ENCODE measurements at places on chromosomes 7 and 10.

DNA sequence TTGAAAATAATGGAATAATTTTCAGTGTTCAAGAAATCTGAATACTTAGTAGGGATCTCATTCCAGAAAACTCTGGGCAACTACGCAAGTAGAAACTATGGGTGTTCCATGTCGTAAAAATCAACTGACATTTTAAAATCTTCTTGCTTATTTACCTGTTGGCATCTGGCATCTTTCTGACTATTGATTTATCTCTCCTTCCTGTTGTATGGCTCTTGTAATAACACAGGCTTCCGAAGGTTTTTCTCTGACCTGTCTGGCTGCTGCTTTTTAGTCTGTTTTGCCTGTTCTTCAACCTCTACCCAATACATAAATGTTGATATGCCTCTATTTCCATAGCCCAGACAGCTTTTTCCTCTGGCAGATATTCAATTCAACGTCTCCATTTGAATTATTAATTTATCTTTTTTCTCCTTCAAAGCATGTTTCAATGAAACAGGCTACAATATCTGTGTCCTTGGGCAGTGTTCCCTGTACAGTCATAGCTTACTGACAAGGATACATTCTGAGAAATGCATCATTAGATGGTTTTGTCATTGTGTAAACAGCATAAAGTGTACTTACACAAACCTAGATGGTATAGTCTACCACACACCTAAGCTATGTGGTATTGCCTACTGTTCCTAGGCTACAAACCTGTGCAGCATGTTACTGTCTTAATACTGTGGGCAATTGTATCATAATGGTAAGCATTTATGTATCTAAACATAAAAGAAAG, 105.9 kb upstream of the ETV1 start:
- DNase-seq = no peak

DNA sequence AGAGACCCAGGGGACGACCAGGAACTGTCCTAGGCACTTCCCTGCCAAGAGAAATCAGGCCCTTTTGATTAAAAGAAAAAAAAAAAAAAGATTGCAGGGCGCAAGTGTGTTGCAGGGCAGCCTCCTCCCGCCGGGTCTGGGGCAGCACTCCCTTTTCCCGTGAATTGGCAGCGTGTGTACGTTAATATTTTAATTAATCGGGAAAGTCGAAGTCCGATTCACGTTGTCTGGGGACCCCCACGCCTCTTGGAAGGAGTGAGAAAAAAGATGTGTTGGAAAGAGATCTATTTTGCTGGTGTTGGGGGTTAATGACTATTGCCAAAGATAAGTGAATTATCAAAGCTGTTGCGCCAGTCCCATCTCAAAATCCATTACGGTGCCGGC, 1.3 kb upstream of the EBF3 start:
- DNase-seq = no peak

- no peak for DNase-seq
These were observed 28.0 kb downstream of the ABLIM1 start for GRCh38 chr10:114629824-114630730.

GRCh38 chr10:43195557-43195956, 57.3 kb downstream of the CSGALNACT2 start:
- no peak for DNase-seq

- DNase-seq = no peak
These were observed 363.1 kb downstream of the POM121L12 start for GRCh38 chr7:53398566-53398965.

- DNase-seq = no peak
These were observed 144.3 kb upstream of the KAT6B start for GRCh38 chr10:74681917-74682627.

GRCh38 chr10:88347597-88348304, 235.4 kb downstream of the RNLS start:
- no peak for DNase-seq

GRCh38 chr7:69804962-69805361, 206.7 kb downstream of the AUTS2 start:
- DNase-seq = no peak

- no peak for DNase-seq
These were observed 295.9 kb downstream of the PLXNA4 start for GRCh38 chr7:132280335-132280734.

- DNase-seq = no peak
These were observed 142.2 kb downstream of the TWIST1 start for GRCh38 chr7:18975276-18975675.

- DNase-seq = no peak
These were observed at the start of gene CTNNA3 for GRCh38 chr10:67696029-67696428. Gene CTNNA3 (minus strand): TSS chr10:67696195.

DNA sequence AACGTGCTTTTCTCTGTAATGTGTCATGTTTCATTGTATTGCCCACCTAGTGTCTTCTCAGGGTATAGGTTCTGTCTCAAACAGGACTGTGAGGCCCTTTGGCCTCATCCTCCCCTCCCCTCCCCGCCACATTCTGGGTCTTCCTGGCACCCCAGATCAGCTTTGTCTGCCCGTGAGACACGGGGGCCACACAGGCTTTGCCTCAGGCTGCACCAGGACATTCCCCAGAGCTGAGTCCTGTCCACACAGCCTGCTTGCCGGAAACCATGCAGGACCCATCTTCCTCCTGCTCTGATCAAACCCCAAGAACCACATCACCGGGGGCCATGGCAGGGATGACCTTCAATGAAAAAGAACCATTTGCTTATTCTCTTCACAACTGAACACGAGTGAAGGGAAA, 18.6 kb downstream of the MAT1A start:
- no peak for DNase-seq

DNA sequence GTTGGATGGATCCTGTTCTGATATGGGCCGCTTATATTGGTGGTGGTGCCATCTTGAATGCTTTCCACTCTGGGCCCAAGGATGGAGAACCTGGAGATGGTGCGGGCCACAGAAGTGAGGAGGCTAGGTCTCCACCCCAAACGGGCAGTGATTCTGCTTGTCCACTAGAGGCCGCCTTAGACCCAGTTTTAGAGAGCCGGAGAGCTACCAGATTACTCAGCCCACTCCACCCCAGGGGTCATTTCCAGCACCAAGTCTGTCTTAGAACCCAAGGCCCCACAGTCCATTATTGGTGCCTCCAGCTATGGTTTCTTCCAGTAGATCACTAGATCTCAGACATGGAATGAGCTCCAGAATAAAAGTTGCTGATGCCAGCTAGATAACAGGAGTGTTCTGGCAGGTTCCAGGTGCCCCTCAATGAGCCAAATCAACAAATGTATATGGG, 11.8 kb upstream of the CAMK2G start:
- peak; percentile 86 for DNase-seq

- no peak for DNase-seq
These were observed 3.0 kb upstream of the HOXA7 start for GRCh38 chr7:27159266-27160144.

DNA sequence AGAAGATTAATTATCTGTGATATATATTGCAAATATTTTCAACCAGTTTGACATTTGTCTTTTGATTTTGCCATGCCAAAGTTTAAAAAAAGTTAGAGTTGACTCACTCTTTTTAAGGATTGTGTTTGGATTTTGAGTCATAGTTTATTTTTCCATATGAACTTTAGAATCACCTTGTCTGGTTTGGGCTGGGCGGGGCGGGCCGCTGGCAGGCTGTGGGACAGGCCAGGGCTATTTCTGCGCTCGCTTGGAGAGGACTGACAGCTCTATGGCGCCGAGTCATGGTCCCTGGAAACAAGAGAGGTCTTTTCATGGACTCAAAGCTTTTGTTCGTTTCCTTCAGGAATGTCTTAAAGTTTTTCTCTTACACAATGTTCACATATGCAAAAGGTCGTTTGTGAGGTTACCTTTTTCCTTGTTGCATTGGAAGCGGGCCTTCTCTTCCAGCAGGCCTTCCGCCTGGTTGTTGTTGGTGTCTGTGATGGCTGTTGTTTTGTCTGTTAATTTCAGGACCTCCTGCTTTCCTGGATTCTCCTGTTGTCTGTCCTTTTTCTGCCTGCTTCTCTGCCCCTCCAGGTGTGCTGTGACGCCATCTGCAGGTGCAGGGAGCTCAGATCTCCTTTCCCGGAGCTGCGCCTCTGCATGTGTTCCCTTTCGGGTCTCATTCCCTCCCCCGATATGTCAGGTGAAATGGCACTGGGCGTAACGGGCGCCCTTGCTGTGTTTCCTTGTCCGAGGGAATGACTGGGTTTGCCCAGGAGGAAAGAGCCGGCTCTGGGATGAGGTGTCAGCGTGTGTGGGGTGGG, 53.8 kb downstream of the INPP5A start:
- peak; percentile 20 for DNase-seq

- DNase-seq = no peak
These were observed 64.5 kb upstream of the MYL10 start for GRCh38 chr7:101693498-101694091.

- peak; percentile 39 for DNase-seq
These were observed 1.2 kb downstream of the MARCHF5 start for GRCh38 chr10:92291921-92292845.

DNA sequence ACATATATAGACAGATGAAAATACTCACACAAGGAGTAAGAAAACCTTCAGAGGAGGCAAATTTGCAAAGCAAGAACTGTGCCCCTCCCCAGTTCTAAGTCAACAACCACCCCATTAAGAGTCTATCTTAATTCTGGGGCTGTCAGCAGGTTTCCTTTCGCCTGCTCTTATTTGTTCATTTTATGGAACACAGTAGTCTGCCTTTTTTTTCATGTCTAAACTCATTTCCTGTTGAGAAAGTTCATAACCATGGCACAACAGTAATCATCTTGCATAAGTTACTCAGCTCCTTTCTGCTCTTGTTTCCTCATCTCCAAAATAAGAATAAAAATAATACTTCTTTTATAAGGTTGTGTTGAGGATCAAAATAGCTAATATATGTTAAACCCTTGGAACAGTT, 25.8 kb upstream of the AMPH start:
- DNase-seq = no peak

GRCh38 chr10:51186361-51186760, 112.1 kb downstream of the PRKG1 start:
- no peak for DNase-seq

GRCh38 chr10:114173921-114174694, at the start of gene CCDC186:
Gene CCDC186 (minus strand): TSS chr10:114174203. CDS start chr10:114163268, 10,935 bp downstream.
- DNase-seq = peak; percentile 96

GRCh38 chr7:4692055-4692454, 10.0 kb downstream of the FOXK1 start:
- DNase-seq = no peak

DNA sequence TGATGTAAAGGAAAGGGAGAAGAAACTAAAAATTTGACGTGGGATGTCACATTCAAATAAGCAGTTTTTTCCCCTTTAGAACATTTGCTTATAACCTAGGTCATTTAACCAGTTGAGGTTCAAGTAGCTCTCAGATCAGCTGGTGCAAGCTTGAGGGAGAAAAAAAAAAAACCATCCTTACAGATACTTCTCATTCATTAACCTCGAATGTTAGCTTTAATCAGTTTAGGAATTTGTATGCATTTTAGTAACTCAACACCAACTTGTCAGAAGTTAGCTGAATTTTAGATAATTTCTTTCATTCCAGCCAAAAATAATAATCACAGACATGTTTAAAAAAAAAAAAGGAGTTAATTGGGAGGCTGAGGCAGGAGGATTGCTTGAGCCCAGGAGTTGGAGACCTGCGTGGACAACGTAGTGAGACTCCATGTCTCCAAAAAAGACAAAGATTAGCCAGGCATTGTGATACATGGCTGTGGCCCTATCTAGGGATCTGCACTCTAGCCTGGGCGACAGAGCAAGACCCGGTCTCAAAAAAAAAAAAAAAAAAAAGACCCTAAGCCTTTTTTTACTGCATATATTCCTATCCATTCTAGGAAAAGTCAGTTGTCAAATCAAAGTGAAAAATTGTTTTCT, 46.2 kb downstream of the BMPR1A start:
- DNase-seq = no peak

DNA sequence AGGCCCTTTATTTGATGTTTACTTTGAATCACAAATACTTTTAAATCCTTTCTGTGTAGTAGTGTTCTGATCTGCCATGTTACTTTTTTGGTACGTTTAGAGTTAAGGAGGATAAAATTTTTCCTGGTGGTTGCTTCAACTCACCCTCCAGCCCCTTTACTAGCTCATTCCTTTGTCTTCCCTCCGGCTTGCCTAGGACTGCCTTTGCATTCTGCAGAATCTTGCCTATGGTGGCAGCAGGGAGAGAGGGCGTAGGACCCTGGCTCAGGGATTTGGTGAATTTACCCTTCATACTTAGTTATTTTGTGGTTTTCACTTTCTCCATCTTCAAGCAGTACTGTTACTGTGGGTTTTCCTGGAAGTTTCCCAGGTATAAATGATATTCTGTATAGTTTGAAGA, 833.5 kb downstream of the XPNPEP1 start:
- no peak for DNase-seq

- DNase-seq = peak; percentile 99
These were observed at the start of the genes COX15 and CUTC for GRCh38 chr10:99732033-99732842. Gene COX15 (minus strand): TSS chr10:99732127. CDS start chr10:99732049, 78 bp downstream. Gene CUTC (plus strand): TSS chr10:99732234. CDS start chr10:99732349, 115 bp downstream.

DNA sequence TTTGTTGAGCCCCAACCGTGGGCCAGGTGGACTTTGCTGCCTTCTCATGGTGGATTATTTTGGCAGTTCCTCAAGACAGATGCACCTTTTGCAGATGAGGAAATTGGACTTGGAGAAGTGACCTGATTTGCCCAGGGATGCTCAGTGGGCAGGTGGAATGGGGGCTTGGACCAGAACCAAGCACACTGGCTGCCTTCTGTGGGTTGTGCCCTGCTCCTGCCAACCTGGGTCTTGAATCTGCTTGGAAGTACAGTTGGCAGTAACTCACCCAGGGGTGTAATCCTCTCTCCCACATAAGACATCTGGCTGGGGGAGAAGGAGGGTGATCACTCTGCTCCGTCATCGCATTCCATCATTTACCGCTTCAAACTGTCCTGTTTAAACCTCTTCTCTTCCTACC, 110.5 kb upstream of the GPR26 start:
- no peak for DNase-seq

- no peak for DNase-seq
These were observed 69.7 kb downstream of the MGAM2 start for GRCh38 chr7:142181211-142181610.

GRCh38 chr7:28354601-28355402, 57.5 kb upstream of the CREB5 start:
- DNase-seq = peak; percentile 87

GRCh38 chr7:34083440-34083839, 178.1 kb downstream of the BMPER start:
- DNase-seq = no peak

DNA sequence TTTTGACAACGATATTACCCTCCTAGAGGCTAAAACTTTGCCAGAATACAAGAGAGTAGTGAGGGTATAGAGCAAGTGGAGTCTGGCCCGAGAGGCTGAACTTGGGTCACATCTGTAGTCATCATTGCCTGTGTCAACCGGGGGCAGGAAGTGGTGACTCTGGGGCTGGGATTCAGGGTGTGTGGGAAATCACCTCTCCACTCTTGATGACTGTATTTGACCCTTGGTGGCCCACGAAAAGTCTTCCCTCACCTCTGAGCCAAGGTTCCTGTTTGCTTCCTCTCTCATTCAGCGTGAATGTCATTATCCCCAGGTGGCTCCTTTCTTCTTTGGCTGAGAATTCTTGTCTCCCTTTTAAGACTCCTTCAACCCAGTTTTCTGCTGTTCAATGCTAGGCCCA, 240.4 kb downstream of the ABCA13 start:
- no peak for DNase-seq
